T-cell (primary cell): ENCODE measurements at places on chromosomes 1 and 21.

DNA sequence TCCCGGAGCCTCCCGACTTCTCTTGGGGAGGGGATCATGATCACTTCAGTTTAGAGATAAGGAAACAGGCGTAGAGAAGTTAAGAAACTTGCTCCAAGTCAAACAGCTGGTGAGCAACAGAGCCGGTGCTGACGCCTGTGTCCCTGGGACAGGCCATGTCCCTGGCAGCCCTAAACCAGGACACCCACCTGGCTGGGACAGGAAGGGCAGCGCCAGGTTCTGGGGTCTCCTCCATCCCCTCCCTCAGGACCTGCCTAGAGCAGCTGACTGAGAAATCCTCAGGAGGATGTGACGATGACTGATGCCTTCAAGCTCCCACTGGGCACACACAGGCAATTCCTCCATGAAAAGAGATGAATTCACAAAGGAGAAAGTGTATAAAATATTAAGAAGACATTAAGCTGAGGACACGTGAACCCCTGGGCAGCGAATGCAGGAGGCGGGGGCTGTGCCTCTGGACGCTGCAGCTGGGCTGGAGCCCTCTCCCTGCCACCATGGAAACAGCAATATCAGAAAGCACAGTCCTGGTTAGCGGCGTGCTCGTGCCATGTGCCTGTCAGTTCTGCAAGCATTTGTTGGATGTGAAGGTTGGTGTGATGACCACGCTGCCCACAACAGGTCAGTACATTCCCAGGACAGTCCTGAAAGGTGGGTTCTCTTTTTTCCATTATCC, 40.1 kb upstream of the C1orf174 start:
- no peaks in the 10 kb centered on the region for H3K36me3 ChIP-seq
- H3K4me1 ChIP-seq = no peaks in the 10 kb centered on the region
- H3K27ac ChIP-seq = no peak overlapping the region
- H3K4me3 ChIP-seq = no peak overlapping the region
- DNase-seq = no peak

- no peaks in the 10 kb centered on the region for H3K4me1 ChIP-seq
- no peak overlapping the region for H3K4me3 ChIP-seq
Observed at GRCh38 chr1:242199776-242200458, 201.0 kb upstream of the MAP1LC3C start.

- H3K27ac ChIP-seq = no peak overlapping the region
- no peak for DNase-seq
- no peaks in the 10 kb centered on the region for H3K27me3 ChIP-seq
- no peaks in the 10 kb centered on the region for H3K36me3 ChIP-seq
- H3K4me3 ChIP-seq = no peak overlapping the region
Observed at GRCh38 chr1:245870698-245871097, 636.4 kb downstream of the SMYD3 start.

DNA sequence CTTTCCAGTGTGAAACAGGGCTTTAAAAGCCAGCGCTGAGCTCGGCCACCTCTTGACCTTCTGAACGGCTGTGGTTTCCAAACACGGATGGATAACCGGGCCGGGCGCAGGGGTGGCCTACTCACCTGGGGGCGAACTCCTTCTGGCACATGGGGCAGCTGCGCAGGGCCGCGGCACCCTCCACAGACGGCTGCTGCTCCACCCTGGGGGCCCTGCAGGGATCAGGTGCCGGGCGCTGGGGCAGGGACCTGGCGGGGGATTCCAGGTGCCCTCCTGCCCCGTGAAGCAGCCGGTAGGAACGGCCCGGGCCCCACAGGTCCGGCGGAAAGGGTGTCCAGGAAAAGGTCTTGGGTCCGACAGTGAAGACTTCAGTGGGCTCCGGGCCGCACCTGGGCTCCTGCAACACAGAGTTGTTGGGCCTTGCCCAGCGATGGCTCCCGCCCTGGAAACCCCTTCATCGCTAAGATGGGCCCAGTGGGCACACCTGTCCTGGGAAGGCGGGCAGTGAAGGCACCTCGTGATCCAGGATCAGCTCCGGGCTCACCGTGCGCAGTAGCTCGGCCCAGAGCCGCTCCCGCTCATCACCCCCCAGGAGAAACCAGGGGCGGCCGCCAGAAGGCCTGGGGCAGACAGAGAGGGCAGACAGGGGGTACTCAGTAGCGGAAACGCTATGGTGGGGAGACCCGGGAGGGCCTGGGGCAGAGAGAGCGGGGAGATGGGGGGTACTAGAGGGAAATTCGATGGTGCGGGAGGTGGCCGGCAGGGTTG, 874 bp downstream of the FAAP20 start:
- peak overlapping the region; percentile 47 for H3K27ac ChIP-seq
- H3K4me1 ChIP-seq = peaks cover 77% of the 10 kb centered on the region
- no peak overlapping the region for H3K4me3 ChIP-seq
- H3K27me3 ChIP-seq = no peaks in the 10 kb centered on the region

DNA sequence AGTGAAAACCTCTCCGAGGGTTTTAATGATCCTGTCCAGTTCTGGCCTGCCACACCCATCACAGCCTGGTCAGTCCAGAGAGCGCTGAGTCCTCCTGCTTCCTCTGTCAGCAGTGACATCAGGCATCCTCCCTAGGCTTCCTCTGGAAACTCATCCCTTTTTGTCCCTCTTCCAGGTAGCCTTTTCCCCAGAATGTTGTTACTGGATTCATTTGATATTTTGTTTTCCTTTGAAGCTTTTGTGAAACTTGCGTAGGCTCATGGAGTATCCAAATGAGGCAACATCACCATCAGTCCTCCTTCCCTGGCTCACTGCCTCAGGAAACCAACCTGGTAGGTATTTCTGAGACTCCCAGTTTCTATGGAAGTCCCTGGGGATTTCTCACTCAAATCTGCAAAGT, 27.0 kb upstream of the IGSF3 start:
- no peaks in the 10 kb centered on the region for H3K36me3 ChIP-seq
- H3K27ac ChIP-seq = no peak overlapping the region
- no peaks in the 10 kb centered on the region for H3K4me1 ChIP-seq
- DNase-seq = no peak

DNA sequence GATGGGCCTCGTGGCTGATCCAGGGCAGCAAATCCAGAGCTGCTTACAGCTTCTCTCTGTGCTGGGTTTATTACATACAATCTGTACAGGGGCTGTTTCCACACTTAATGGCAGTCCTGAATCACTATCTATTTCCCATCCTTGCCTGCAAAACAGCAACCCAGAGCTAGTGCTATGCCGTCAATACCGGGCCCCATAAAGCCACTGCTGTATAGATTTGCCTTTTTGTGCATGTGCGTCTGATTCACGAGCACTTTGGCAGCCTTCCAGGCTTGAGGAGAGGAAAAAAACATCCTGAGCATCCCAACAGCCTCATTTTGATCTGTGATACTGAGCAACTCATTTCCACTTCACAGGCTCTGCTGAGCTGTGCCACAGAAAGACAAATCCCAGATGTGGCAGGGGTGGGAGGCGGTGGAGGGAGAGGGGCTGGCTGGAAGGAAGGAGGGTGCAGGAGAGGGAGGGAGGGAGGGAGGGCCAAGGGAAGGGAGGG, 65.2 kb upstream of the TARBP1 start:
- no peak overlapping the region for H3K4me3 ChIP-seq
- DNase-seq = peak; percentile 22
- H3K36me3 ChIP-seq = no peaks in the 10 kb centered on the region
- no peak overlapping the region for H3K27ac ChIP-seq
- peaks cover 6% of the 10 kb centered on the region for H3K27me3 ChIP-seq

- H3K4me1 ChIP-seq = no peaks in the 10 kb centered on the region
- H3K36me3 ChIP-seq = no peaks in the 10 kb centered on the region
- peaks cover 25% of the 10 kb centered on the region for H3K27me3 ChIP-seq
- DNase-seq = no peak
Observed at GRCh38 chr1:165353731-165354671, 2.5 kb downstream of the LMX1A start.

DNA sequence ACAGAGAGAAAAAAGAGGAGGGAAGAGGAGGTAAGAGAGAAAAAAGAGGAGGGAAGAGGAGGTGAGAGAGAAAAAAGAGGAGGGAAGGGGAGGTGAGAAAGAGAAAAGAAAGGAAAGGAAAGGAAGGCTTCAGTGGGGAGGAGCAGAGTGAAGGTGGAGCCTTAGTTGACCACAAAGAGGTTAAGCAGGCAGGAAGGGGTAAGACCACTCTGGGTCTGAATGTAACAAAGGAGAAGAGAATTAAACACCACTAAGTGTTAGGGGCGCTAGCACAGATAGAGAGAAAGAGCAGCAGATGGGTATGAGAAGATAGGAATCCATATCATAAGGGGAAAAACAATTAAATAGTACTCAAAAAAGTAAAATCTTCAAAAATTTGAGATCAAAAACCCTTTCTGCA, 6.6 kb downstream of the PTPN14 start:
- no peak for DNase-seq
- no peak overlapping the region for H3K4me3 ChIP-seq
- no peaks in the 10 kb centered on the region for H3K4me1 ChIP-seq
